Muscle of back (tissue), 13 donors: ENCODE measurements at places on chromosomes 12 and 14. TPM values are rescaled to one million over a fixed set of nuclear protein-coding genes. Genes with fewer than 3 reads are reported as not detected.

SLC35F4 gene
- 0.48 TPM for polyA plus RNA-seq

GRCh38 chr14:71328183-71328582 lies 420.9 kb downstream of the PCNX1 start:
- no peak for DNase-seq

G2E3 gene
- 26.9 TPM for polyA plus RNA-seq

ANKS1B gene
- 2.6 TPM for polyA plus RNA-seq

GRCh38 chr12:13864081-13864673 lies 117.2 kb downstream of the GRIN2B start:
- peak; percentile 87 for DNase-seq

DNA sequence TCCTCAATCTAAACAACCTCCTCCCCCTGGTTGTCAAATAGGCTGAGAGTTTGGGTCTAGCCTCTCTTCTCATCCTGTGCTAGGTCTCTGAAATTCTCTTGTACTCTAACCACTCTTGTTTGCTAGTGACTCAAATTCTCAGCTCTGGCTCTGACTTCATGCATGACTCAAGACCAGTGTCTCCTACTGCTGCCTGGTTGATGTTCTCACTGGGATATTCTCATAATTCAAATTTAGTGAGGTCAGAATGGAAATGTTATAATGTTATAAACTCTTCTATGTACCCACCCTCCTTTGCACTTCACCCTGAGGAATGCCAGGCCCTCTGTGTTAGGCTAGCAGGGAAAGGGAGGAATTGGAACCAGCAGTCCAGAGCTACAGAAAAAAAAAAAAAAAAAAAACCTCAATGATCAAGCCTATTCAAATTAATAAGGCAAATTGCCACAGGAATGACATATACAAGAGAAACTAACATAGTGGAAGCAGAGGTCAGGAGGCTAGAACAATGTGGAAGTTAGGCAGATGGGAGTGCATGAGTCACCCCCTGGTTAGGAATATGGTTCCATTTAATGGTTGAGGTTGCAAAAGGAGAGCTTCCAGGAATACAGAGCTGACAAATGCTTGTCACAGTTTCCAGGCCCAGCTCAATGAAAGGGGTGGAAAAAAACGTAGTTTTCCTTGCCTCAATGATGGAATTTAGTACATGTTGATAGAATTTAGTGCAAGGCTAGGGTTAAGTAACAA lies 459.5 kb downstream of the RMST start:
- no peak for DNase-seq

GRCh38 chr12:27015730-27016076 lies 1.5 kb upstream of the TM7SF3 start:
- DNase-seq: peak; percentile 34

- no peak for DNase-seq
Observed at GRCh38 chr14:71206123-71206522, 298.9 kb downstream of the PCNX1 start.

GRCh38 chr12:63093711-63094110 lies 57.3 kb downstream of the AVPR1A start:
- no peak for DNase-seq

TBC1D30 gene
- 1.2 TPM for polyA plus RNA-seq

- DNase-seq: no peak
Observed at GRCh38 chr12:39440101-39440500, 2.8 kb downstream of the KIF21A start.

- DNase-seq: no peak
Observed at GRCh38 chr12:102869571-102869970, 47.5 kb downstream of the PAH start.

DNA sequence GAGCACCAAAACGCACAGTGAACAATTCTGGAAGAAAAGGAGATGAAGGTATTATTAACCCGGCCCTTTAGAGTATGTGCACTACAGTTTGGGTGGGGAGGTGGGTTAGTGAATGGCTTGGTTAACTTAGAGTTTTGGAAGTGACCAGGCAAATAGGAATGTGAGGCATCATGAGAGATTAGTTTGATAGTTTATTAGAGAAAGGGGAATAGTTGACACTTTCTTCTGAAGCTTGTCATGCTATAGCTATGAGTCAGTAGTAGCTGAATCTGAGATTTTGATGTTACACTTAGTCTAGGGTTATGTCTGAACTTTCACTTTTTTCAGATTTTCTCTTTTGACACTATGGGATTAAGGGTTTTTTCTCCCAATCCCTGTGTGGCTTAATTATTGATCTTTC lies 567.2 kb downstream of the SNAPC1 start:
- DNase-seq: no peak

DNA sequence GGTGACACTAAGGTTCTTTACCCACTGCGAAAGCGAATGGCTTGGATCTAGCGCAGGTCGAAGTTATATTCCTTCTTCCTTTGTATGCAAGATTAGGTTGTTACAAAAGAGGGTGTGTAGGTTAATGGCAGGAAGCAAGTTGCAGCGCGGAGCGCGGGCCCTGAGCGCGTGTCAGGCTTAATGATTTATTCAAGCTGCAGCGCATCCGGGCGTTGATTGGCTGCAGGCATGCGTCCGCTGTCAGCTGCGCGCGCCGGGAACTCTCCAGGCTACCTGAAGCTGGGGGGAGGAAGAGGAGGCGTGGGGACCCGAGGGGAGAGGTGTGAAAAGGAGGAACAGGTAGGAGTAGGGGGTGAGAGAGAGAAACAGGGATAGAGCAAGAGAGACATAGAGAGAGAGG lies 7.4 kb downstream of the ASCL1 start:
- DNase-seq: no peak

LDHB gene
- 783 TPM for polyA plus RNA-seq

DNA sequence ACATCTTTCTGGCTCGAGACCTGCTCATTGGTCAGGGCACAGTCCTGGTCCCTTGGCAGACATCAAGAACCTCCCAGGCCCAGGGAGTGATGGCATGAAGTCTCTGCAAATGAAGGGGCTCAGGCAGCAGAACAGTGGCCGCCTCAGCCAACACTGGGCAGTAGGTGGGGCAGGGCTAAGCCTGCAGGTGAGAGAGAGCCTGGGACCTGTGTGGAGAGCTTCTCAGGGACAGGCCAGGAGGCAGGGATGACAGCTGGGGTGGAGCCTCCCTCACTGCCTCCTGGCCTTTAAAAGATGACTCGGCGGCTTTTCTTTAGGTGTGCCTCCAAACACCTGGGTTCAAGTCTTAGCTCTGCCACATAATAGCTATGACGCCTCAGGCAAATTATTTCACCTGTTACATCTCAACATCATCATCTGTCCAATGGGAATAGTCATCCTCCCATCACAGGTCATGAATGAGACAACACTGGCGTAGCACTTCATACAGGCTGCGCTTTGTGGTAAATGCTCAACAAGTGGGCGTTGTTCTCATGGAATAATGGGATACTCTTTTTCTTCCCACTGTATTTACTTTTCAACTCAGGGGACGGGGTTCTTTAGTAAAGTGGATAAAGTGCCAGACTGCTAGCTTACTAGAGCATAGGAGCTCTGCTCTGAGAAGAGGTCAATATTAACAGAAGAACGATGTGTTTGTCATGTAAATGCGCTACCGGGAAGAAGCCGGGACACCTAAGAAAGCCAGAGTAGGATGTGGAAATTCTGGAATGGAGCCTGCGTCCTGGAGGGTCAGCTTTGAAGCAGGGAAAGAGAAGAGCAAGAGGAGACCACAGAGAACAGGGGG lies 277.4 kb downstream of the FOXN3 start:
- no peak for DNase-seq

- peak; percentile 45 for DNase-seq
Observed at GRCh38 chr12:69698769-69699540, at the start of gene BEST3. BEST3 (minus strand) TSS chr12:69699303; CDS start chr12:69697798, 1,505 bp downstream.

COL2A1 gene
- 24.1 TPM for polyA plus RNA-seq

- DNase-seq: peak; percentile 95
Observed at GRCh38 chr12:80551897-80552296, 107.9 kb downstream of the PTPRQ start.

- DNase-seq: no peak
Observed at GRCh38 chr12:67523538-67523937, 125.0 kb upstream of the DYRK2 start.

GPR68 gene
- 0.74 TPM for polyA plus RNA-seq

KRT72 gene
- polyA plus RNA-seq: 1.5 TPM

- DNase-seq: no peak
Observed at GRCh38 chr12:6817098-6817497, 4.5 kb upstream of the GPR162 start.

- DNase-seq: peak; percentile 68
Observed at GRCh38 chr12:110600254-110600653, 13.7 kb upstream of the TCTN1 start.

C12orf56 gene
- 0.19 TPM for polyA plus RNA-seq

DNA sequence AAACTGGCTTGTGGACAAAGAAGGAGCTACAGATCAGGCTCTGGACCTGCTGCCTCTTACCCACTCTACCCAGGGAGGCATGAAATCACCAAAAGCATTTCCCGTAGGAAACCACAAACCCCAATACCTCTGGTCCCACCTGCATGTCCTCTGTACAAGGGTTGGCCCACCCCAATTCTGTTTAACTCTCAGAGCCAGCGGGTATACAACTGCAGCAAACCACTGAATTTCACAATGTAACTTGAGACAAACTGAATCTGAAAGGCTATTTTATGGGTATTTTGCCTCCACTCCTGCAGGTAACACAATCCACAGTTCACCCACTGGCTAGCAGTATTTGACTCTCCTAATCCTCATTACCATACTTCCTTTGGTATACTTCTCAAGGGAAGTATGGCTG lies 16.5 kb downstream of the SIX1 start:
- DNase-seq: no peak

- DNase-seq: peak; percentile 33
Observed at GRCh38 chr12:52423661-52424500, 10.3 kb downstream of the KRT75 start.

GRCh38 chr14:65940056-65940735 lies 527.7 kb downstream of the FUT8 start:
- DNase-seq: no peak

DNA sequence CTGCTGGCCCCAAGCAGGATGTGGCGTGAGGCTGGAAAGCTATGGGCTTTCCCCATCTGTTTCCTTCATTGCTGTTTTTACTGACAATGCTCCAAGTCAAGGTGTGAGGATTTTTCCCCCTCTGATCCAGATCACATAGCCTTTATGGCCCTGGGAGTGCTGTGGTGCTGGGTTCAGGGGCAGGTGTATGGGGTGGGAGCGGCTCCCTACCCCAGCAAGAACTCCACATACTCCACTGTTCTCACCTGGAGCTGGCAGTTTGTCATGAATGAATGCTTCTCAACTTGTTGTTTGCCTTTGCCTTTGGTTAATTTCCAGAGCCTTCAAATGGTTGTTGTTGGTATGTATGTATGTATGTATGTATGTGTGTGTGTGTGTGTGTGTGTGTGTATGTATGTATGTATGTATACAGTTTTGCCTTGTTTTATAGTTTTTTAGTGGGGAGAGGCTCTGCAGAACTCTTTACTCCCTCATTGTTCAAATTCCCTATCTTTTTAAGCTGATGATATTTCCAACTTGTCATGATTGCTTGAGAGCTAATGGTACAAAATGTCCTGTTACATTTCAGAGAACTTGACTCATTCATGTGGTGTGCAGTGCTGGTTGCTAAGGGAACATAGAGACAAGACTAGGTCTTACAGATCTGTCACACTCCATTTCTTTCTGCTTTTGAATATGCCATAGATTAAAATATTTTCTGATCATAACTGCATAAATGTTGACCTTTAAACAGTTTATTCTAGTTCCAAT lies 36.6 kb upstream of the ASPG start:
- DNase-seq: no peak

ZNF26 gene
- 8.4 TPM for polyA plus RNA-seq

DNA sequence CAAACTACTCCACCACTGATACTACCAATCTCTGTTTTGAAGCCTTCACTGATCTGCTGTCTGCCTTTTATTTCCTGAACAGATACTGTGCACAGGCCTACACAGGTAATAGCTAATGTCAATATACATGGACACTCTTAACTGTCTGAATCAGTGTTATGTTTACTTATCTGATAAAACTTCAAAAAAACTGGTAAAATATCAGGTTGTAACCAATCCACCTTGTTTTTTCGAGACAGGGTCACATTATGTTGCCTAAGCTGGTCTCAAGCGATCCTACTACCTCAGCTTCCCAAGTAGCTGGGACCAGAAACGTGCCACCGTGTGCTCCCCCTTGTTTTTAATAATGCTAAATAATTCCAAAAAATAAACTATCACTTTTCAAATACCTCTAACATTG lies 43.5 kb downstream of the HECTD1 start:
- no peak for DNase-seq

GRCh38 chr12:10220398-10221077 lies 7.9 kb downstream of the GABARAPL1 start:
- DNase-seq: no peak

- no peak for DNase-seq
Observed at GRCh38 chr12:19946550-19946949, 421.8 kb upstream of the PDE3A start.
